ENCODE measurements at places on chromosomes 6 and 20.

DNA sequence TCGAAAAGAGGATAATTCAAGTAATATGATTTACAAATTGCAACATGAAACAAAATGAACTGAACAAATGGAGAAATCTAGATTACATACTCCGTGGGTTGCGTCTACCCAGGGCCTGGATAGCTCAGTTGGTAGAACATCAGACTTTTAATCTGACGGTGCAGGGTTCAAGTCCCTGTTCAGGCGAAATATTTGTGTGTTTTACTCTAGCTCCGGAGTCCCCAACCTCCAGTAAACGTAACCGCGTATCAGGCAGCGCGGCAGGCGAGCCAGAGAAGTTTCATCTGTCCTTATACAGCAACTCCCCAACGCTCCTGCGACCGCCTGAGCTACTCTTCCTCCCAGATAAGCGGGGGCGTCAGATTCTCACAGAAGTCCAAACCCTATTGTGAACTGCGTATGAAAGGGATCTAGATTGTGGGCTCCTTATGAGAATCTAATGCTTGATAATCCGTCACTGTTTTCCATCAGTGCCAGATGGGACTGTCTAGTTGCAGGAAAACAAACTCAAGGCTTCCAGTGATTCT is 176.1 kb downstream of the TRIM27 start:
- no peak for DNase-seq

GRCh38 chr6:155389130-155389529 is 66.5 kb downstream of the NOX3 start:
- no peak for DNase-seq

DNA sequence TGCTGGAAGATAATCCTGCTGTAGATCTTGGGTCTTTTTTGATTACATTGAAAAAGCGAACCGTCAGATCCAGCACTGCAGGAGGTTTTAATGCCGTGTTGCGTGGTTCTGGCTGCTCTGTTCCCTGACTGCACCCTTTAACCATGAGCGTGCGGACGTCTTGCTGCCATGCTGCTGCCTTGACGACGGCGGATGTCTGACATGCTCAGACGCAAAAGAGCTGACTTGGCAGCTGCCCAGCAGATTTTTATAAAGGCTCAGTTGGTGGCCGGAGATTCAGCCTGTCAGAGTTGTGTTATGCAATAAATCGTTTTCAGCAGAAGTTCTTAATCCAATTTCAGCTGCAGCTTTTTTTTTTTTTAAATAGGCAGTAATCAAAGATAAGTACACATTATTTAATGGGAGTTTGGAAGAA is 119.4 kb downstream of the JARID2 start:
- peak; percentile 5 for DNase-seq

- no peak for DNase-seq
Observed at GRCh38 chr6:72699159-72699558, 77.3 kb downstream of the KCNQ5 start.

DNA sequence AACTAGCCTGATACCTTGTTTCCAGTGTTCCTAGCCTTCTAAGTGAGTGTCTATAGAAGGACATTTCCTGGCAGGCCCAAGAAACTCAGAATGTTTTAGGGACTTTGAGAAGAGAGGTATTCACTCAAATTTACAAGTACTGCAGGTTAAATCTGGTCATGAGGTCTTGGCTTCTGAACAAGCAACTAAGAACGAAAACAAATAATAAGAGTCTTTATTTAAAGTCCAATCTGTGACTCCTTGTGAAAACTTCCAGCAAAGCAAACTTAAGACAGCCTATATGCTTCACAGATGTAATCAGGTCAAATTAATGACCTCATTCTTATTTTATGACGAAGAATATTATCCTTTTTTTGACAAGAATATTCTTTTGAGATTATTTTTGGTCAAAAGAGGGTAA is 79.4 kb upstream of the PRSS16 start:
- no peak for DNase-seq

GRCh38 chr6:105509506-105510331 is 106.8 kb upstream of the PREP start:
- DNase-seq: no peak

GRCh38 chr20:31894980-31895675 is 24.7 kb downstream of the TTLL9 start:
- no peak for DNase-seq

GRCh38 chr6:11198663-11199603 is 33.5 kb downstream of the NEDD9 start:
- no peak for DNase-seq

DNA sequence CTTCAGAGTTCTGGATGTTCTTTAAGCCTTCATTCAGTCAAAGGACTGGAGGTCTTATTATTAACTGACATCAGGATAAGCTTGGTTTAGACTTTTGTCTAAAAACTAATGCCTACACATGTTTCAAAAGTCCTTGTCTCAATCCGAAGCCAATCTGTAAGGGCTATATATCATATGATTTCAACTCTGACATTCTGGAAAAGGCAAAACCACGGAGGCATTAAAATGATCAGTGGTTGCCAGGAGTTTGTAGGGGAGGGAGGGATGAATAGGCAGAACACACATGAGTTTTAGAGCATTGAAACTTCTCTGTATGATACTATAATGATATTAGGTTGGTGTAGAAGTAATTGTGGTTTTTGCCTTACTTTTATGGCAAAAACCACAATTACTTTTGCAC is 1285.8 kb upstream of the CITED2 start:
- DNase-seq: no peak

DNA sequence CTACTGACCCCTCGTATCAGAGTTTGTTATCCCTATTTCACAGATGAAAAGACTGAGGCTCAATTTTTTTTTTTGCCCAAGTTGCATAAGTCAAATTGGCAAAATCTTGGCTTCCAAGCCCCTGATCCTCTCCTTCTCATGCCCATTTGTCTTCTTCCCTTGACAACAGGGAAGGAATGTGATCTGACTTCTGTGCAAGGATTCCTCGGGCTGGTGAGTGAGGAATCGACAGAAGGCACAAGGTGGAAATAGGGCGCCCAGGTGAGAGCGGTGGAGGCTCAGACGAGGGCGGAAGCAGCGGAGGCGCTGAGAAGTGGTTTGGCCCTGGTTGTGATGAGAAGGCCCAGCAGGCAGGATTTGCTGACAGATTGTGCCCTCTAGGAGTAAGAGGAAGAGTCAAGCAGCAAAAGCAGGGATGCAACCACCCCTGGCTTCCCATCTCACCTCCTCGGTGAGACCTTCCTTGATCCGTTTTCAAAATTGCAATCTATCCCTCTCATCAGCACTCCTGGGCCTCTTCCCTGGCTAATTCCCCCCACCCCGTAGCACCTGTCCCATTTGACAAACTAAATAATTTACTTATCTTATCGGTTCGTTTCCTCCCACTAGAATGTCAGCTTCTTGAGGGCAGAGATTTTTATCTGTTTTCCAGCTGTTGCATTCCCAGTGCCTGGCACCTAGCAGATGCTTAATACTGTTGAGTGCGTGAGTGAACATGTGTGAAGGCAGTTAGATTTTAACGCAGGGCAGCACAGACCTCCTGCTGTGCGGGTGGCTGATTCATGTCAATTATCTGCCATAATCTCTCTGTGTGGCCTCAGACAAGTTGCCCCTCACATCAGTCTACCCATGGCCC is 3.7 kb upstream of the SIRPA start:
- no peak for DNase-seq

GRCh38 chr6:114886670-114887436 is 544.0 kb upstream of the HS3ST5 start:
- DNase-seq: no peak

DNA sequence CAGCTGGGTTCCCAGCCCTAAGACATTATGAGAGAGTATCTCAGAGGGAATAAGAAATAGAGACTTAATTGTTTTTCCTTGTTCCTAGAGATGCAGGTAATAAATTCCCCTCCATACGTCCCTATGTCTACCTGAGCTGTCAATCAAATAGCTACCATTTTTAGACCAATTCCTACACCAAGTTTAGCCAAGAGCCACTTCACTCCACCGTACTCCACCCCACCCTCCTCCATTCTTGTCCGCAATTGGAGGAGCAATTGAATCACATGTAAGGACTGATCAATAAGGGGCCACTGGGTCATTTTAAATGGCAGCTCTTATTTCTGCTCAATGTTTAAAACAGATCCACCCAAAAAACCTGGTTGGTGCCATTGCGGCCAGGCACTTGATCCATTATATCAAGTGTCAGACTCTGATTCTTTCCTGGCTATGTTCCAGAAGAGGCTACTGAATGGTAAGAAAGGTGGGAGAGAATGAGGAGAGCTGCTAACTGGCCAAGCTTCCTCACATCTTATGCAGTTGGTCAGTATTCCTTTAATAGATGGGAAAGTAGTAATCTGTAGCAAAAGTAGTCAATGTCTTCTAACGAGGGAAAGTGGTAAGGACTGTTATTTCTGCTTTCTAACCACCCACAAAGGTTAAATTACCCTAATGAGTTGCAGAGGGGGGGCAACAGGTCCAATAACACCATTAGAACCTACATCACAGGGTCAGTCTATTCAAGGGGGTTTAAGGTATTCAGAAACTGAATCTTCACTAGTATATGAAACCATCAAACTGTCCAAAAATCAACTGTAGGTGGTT is 34.1 kb downstream of the ARHGAP18 start:
- no peak for DNase-seq

GRCh38 chr6:111050261-111051023 is 36.9 kb upstream of the SLC16A10 start:
- DNase-seq: no peak

DNA sequence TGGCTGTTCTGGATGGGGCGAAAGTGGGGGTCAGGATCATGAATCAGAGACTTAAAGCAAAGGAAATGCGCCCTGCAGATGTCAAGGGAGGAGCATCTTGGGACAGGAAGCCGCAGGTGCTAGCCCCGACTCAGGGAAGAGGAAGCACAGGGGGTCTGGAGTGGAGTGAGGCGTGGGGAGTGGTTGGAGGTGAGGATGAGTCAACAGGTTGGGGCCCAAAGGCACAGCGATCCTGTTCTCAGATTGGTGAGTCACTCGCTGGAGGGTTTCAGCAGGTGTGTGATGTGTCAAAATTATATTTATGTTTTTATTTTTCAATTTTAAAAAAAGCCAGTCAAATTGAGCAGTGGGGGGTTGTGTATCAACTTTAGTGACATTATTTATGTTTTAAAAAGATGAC is 19.0 kb downstream of the PACSIN1 start:
- peak; percentile 33 for DNase-seq

DNA sequence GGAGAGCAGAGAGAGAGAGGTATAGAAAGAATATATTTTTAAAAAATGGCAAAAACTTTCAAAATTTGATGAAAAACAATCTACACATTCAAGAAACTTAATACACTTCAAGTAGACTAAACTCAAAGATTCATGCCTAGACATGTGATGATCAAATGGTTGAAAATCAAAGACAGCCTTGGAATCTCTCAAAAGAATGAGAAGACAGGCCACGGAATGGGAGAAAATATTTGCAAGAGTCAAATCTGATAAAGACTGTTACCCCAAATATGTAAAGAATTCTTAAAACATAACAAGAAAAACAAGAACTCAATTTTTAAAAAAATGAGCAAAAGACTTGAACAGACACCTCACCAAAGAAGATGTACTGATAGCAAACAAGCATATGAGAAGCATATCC is 49.7 kb downstream of the THEMIS start:
- DNase-seq: no peak

DNA sequence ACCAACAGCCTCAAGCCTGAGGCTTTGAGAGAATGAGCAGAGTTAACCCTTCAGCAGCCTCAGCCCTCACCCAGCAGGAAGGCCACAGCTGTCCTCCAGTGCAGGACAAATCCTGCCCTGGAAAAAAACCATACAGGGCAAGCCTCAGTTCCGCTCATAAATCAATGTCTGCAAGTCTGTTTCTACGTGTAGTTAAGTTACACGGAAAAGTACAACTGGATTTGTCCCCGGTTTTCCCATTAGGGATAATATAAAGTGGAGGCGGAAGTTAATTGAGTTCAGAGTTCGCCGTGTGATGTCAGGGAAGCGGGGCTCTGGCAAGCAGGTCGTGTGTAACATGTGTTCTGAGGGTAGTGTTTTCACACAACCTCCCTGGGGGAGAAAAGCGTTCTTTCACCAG is 44.2 kb upstream of the EYA2 start:
- DNase-seq: no peak

- no peak for DNase-seq
Observed at GRCh38 chr6:2828629-2829028, 13.0 kb downstream of the SERPINB1 start.

DNA sequence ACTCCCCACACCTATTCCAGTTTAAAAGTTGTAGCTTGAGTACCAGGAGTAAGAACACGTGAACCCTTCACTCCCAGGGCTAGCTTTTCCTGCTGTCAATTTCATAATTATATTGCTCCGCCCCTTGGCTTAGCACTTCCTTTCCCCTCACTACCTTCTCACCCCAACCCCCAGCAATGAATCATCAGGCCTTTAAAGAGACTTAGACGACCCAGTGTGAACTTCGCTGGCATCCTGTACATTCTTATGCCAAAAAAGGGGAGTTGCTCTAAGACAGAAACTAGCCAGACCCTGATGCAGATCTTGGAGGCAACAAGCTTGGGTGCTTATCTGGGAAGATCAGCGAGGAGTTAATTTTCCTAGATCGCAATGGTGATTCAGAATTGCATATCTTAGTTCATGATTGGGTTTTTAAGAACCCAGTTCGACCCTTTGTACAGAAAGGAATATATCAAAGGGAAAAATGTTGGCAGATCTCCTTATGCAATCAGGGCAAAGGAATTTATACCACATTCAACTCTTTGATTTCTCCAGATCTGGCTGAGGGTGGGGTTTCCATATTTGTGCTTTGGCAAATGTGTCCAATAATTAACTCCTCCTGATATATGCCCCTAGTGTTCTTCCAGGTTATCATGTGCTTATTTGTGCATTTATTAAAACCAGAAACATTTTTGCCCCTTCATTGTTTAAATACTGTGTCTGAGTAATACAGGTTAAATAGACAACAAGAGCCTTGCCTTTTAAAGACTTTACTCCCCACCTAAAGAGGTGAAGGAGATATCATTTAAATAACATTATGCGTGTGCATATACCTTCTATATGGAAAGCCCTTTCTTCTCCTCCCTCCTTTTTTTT is 8.1 kb upstream of the ATXN1 start:
- peak; percentile 20 for DNase-seq

DNA sequence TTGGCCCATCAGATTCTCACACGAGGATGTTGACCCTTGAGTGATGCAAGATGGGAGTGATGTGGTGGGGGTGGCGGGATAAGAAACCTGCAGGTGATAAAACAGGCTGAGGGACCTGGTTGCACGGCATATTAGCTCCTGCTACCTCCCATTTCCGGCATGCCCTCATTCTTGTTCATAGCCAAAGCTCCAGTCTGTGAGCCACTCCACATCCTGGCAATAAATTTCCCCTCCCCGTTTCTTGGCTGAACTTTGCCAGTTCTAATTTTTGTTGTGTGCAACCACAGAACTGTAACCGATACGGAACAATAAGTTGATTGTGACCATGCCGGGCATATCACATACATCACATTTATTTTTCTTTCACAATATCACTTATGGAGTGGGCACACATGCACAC is 41.6 kb upstream of the NFATC2 start:
- no peak for DNase-seq

GRCh38 chr6:37698264-37699137 is 818 bp upstream of the MDGA1 start:
- peak; percentile 26 for DNase-seq

DNA sequence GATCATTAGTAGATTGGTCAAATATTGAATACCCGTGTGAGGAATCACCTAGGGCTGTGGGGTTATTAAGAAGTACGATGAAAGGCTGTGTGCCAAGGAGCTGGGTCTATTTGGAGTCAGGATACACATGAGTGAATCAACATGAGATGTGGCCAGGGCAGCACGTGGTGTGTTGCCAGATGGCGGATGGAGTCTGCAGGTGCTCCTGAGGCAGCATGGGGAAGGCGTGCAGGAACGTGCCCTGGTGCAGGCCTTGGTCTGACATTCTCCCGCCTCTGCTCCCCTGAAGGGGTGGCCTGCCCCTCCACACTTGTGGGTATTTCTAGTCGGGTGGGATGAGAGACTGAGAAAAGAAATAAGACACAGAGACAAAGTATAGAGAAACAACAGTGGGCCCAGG is 39.0 kb upstream of the SLC22A1 start:
- no peak for DNase-seq
